Stimulated activated CD8-positive, alpha-beta memory T cell treated with anti-CD3 and anti-CD28 coated beads, Interleukin-7, amount 100 ng/mL, for 4 hours (primary cell): ENCODE measurements at places on chromosomes 3 and 15.

DNA sequence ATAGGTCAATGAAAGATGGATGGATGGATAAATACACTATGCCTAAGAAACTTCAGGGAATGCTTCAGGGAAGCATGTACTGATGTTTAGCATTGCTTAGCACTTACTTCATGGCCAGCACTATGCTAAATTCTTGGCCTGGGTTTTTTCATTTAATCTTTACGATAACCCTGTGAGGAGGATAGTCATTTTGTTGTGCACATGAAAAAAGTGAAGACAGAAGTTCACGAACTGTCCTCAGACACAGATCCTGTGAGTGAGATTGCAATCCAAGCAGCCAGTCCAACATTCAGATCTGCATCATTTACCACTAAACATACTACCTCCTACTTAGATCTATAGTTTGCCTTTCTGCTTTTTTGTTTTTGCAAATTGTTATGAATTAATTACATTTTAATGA is 510.8 kb upstream of the AGTR1 start:
- DNase-seq, result no peak

DNA sequence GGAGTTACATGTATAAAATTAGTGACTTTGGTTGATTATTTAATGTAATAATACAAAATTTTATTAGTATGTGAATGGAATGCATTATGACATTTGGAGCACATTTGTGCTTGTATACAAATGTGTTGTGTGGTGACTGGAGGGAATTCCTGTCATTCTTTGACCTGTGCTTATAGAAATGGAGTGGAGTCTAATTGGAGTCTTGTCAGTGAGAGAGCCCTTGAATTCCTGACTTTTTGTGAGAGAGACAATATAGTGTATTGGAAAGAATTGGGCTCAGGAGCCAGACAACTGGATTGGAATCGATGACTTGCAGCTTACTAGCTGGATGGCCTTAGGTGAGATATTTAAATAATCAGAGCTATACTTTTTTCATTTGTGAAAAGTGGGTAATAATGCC is 9.4 kb downstream of the TCF12 start:
- DNase-seq, result no peak

- no peak for DNase-seq
These were observed 150.2 kb downstream of the TP63 start for GRCh38 chr3:189781415-189781814.

DNA sequence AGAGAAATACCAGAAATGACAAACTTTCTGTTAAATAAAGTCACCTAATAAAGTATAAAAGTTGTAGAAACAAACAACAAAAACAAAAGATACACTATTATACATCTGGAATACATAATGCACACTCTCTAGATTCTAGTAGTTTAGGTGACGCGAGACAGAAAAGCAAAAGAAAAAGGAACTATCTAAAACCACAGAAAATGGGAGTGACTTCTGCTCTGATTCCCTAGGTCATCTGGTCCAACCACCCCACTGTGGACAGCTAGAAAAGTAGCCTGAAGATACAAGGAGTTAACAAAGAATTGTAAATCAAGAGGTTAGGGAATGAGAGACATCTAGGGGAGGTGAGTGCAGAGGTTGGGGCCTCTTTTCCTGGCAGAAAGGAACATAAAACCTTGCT is 39.1 kb downstream of the DHX36 start:
- no peak for DNase-seq

- no peak for DNase-seq
These were observed 11.2 kb downstream of the ZXDC start for GRCh38 chr3:126464494-126464893.

- DNase-seq, result no peak
These were observed 143.2 kb upstream of the PRR20G start for GRCh38 chr3:127431066-127431465.

DNA sequence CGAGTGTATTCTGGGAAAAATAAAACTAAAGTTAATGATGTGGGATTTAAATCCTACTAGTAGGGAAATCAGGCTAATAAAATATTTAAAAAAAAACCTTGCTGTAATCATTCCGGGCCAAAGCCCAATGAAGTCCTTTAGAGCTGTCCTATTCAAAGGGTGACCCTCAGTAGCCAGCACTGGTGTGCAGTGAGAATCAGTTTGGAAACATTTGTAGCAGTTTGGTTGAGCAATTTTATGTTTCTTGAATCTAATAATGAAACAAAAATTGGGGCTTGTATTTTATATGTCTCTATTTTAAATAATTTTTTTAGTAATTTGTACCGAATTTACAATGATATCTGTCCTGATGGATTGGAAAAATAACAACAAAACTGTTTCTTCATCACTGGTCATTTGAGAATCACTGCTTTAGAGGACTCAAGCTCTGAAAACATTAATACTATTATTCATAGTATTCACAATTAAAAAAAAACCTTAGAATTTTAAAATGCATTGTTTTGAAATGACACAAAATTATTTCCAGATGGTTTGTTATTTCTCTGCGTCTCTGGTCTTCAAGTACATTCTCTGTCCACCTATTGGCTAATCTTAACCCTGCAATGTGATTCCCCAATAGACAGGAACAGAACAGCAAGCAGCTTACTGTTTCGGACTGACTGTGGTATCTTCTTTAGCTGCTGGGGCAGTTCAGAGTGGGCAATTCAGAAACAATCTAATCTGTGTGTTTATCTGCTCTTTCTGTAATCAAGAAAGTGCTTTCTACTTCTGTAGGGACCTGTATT is 71.2 kb downstream of the OTOL1 start:
- no peak for DNase-seq

- no peak for DNase-seq
These were observed 8.6 kb upstream of the CTNNB1 start for GRCh38 chr3:41190509-41191284.

DNA sequence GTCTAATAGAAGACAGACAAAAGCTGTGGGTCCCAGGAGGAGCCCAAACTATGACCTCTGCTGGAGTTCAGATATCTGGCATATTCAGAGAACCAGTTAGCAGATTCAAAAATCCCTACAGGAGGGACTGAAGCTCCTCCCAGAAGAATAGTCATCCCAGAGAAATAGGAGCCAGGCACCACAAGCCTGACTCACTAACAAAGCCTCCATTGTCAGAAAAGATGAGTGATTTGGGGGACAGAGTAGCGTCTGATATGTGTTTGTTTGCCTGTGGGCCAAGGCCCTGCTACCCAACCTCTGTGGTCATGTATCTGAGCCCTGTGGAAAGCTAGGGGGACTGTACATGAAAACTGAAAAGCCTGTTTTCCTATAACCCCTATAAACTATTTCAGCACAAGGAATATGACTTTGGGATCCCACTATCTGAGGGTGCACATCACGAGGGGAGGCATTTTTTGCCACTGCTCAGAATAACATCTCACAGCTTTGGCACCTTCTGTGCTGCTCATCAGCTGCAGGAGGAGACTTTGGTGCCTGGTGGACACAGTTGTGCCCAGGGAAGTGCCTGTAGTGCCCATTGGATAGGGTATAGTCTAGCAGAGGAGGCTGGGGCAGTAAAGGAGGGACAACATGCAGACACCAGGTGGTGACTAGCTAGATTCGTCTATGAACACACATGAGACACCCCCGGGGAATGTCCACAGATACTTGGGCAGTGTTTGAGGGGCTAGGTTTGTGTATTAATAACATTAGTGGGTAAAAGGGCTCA is 9.7 kb upstream of the LARP6 start:
- DNase-seq, result no peak

DNA sequence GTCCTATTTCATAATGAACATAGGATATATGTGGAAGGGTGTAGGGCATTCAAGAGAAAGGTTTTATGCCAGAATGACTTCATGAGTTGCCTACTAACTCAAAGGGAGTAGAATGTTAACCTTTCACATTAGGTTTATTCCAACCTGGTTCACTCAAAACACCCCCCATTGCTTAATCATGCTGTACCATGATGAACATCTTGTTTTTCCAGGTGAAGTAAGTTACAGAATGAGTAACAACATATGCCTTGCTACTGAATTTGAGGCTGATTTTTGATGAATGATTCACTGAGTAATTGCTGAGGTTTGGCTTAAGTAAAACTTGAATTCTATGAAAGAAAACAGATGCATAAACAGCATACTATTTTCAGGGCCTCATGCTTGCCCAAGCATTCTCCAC is 5.9 kb upstream of the CLDN16 start:
- no peak for DNase-seq

- DNase-seq, result no peak
These were observed at the start of gene ANKRD34C for GRCh38 chr15:79282371-79283251. TSS of gene ANKRD34C (plus strand) at chr15:79282722. CDS start at chr15:79293285, 10,563 bp downstream.

DNA sequence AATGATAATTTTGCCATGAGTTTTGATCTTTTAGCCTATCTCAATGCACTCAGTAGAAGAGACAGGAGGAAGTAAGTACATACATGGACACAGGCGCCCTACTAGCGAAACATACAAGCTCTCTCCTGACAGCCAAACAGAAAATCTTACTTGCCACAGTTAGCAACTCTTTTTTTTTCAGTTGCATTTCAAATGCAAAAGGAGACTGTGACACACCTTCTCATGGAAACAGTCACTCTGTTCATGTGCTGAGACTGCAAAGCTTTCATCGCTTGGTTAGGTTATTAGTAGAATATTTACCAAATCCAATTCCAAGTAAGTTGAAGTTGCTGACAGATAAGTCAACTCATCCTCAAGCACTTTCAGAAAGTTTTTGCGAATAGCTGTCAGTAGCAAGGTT is 223.3 kb downstream of the FOXP1 start:
- DNase-seq, result no peak

- no peak for DNase-seq
These were observed 600.4 kb downstream of the GRM7 start for GRCh38 chr3:7461202-7461825.

- DNase-seq, result no peak
These were observed 523.6 kb downstream of the OCA2 start for GRCh38 chr15:27575521-27575920.

- DNase-seq, result no peak
These were observed 108.2 kb upstream of the KBTBD8 start for GRCh38 chr3:66889750-66890494.

DNA sequence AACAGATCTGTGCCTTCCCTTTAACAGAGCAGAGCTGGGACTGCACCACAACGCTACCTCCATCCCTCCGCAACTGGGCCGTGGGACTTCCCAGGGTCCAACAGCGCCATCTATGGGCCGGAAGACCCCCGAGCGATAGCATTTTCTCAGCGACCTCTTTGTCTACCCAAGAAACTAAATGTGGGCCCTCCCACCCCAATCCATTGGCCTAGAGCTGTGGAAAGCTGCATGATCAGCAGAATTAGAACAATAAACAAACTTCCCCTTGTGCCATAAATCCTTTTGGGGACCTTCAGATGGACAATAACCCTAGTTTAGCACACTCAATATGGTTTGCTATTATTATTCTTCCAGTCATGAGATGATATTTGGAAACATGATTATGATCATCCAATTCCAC is 74.8 kb upstream of the NTRK3 start:
- DNase-seq, result no peak

- no peak for DNase-seq
These were observed 37.6 kb downstream of the OSTN start for GRCh38 chr3:191236646-191237045.

DNA sequence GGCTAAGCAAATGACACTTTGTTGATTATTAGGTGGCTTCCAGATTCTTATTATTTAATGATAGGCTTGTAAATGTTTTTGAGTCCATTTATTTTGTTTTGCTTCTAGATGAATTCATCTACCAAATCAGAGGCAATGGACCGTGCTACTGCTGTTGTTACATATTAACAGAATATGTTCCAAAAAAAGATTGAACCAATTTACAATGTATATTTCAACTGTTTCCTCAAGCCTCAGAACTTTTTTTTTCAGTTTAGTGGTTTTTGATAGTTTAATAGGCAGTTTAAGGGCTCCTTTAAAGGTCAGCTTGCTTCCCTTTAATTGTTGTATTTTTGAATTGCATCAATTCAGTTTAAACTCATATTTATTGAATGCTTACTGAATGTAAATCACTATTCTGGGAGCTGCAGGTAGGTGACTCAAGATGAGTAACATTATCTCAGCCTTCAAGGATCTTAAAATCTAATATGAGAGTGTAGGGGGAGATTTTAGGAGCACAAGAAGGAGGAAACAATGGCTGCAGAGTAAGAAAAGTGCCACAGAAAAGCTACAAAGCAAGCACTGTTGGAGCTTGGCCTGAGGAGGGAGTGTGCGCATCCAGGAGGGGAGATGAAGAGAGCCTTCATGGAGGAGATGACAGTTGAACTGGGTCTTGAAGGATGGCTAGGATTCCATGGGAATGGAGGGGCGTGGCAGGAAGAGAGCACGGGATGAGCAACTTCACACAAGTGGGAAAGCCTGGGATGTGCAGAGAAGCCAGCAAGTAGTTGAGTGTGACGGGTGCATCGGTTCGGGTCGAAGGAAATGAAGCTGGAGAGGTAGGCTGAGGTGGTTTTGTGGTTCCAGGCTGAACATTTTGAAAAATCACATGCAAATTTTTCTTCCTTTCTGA is 14.7 kb downstream of the MAP2K1 start:
- DNase-seq, result no peak

- DNase-seq, result no peak
These were observed 32.2 kb upstream of the TMEM158 start for GRCh38 chr3:45258317-45258716.
